ENCODE measurements at places on chromosomes 11 and 22.

GRCh38 chr11:11780858-11781257, 60.9 kb upstream of the USP47 start:
- DNase-seq: no peak

DNA sequence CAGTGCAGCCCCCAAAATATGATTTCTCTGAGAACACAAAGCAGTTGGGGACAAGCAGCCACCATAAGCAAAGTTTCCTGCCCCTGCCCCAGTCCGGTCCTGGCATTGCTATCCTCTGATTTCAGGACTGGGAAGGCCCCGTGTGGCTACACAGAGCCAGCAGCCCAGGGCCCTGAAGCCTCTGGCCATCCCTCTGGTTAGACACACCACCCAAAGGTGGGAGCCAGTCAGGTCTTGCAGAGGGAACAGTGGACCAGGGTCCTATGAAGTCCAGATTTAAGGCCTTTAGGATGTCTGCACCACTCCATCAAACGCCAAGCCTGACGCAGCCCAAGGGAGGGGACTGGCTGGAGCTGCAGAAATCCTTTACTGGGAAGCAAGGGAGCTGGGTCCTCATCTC, 63.4 kb downstream of the SLC22A12 start:
- DNase-seq: no peak

GRCh38 chr11:24588081-24588480, 91.2 kb downstream of the LUZP2 start:
- DNase-seq: no peak

DNA sequence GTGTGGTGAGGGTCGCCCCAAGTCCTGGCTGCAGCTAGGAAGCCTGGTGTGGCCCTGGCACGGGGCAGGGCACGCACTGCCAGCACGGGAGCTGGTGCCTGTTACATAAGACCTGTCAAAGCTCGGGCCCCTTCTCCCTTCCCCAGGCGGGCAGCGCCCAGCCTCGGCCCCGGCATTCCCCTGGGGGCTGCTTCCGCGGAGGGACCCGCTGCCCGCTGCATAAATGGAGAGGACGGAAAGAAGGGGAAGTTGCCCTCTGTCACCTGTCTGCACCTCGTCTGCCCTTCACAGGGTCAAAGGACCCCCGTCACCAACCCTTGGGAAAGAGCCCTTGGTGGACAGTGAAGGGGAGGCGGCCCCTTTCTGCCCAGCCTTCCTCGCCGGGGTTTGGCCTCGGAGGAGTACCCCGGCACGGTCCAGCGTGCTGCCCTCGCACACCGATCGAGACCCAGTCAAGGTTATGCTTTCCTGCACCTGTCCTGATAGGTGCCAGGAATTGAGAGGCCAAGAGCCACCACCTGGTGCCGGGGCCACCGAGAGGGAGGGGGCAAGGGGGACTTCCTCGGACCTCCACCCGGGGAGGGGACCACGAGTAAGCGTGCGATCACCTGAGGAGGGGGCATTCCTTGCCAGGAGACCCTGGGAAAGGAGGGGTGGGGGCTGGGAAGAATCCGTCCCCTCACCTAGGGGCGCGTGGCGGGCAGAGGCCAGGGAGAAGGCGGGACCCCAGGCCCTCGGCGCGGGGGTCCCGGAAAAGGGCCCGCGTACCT, 16.8 kb upstream of the MFRP start:
- DNase-seq: peak; percentile 37

DNA sequence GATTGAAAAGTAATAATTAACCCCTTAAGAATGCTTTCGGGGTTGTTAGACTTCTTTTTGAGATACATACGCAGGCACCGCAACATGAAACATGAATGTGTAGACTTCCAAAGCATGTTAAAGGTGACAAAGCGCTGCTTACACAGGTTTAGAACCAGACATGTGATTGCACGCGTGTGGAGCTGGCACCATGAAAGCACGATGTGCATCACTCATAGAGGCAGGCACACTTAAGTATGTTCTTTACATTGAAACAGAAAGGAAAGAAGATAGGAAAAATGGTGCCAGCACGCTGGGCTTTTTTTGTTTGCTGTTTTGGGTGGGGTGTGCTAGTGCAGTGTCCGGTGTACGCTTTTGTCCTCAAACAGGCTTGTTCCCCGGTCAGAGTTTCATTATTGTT, 83.6 kb upstream of the PPARA start:
- DNase-seq: no peak

DNA sequence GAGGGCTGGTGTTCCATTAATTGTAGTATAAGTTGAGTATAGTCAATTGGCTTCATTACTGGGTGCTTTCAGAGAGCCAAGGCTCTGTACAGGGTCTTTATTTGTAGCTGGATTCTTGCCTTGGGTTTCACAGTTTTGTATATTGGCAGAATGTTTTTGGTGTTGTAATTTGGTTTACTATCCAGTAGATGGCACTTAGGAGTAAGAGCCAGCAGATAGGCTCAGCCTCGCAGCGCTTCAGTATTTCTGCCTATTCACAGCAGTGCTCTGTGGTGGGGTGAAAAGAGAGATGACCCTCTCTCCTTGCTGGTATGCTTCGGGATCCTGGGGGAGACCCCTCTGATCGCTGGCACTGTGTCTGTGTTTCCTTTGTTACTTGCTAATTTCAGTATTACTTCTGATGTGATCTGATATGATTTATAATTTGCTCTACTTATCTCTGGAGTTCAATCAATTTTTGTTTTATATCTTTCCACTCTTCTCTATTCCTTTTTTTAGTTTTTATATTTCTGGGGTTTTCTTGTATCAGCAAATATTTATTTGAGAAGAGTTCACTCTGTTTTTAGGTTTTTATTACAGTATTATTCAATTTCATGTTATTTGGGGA, 52.2 kb downstream of the ANO5 start:
- DNase-seq: peak; percentile 32

GRCh38 chr22:44249376-44250147, 63.2 kb downstream of the SHISAL1 start:
- DNase-seq: no peak

GRCh38 chr22:30252411-30253204, 6.0 kb upstream of the LIF start:
- peak; percentile 46 for DNase-seq

- no peak for DNase-seq
Observed at GRCh38 chr22:48661984-48662383, 1165.7 kb downstream of the BRD1 start.

DNA sequence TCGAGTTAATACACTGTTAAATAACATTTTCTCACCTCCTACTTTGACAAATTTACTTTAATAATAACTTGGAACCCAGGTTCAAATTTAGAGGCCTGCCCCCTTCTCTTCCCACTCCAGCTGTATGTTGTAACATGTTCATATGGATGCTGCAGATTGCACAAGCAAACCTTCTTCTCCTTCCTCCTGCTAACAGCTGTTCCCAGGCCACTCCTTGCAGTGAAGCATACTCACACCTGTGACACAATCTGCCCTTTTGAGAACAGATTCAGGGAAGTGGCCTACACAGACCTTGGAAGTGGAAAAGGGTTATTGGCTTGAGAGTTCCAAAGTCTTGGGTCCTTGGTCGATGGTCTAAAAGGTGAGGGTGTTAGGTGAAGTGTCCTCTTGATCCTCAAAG, 131.9 kb downstream of the TEAD1 start:
- no peak for DNase-seq

DNA sequence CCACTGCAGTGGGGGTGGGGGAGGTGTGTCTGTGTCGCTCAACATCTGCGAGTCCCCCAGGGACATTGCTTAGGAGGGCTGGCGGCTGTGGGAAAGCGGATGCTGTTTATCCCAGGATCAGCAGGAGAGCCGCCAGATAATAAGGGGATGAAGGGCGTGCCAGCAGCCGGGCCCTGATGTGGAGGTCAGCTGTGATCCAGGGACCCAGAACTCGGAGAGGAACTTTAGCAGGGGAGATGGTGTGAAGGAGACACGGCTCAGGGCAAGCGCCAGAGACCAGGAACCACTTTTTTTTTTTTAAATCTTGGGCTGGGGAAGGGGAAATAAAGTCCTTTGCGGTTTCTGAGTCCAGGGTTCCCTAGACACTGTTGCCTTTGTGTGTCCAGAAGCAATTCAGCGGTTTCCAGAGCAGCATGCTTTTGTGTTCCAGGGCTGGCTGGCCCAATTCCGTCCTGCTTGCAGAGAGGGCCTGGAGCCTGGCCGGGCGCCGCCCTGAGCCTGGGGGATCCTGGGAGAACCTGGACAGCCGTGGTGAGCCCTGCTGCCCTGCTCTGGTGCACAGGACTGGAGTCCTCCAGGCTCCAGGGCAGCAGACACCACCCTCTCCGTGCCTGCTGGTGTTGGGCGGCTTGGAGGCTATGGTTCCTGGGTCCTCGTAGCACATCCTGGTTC, at the start of gene GRAMD4:
Gene GRAMD4 (plus strand): TSS at position 557 of the 672 bp plus-strand sequence. CDS start 6,414 bp downstream, outside the sequence.
- peak; percentile 76 for DNase-seq

- no peak for DNase-seq
Observed at GRCh38 chr11:75499423-75500190, 26.1 kb downstream of the GDPD5 start.

- no peak for DNase-seq
Observed at GRCh38 chr11:27401833-27402316, 38.9 kb upstream of the CCDC34 start.

GRCh38 chr22:38230108-38230825, 28.5 kb downstream of the MAFF start:
- peak; percentile 66 for DNase-seq

DNA sequence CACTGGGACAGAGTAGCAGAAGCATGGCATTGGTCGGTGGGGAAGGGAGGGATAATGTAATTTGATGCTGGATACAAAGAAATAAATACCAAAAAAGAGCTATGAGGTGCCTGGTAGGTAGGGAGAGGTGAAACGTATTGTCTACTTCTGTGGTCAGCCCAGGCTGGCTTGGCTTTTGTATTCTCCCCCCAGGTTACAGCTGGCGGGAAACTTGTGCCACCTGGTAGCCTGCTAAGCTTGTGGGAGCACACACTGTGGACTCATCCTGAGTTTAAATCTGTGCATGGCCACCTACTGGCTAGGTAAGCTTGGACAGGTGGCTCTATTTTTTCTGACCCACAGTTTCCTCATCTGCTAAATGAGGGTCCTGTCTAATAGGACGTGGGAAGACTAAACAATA, 165.2 kb upstream of the E2F8 start:
- no peak for DNase-seq

DNA sequence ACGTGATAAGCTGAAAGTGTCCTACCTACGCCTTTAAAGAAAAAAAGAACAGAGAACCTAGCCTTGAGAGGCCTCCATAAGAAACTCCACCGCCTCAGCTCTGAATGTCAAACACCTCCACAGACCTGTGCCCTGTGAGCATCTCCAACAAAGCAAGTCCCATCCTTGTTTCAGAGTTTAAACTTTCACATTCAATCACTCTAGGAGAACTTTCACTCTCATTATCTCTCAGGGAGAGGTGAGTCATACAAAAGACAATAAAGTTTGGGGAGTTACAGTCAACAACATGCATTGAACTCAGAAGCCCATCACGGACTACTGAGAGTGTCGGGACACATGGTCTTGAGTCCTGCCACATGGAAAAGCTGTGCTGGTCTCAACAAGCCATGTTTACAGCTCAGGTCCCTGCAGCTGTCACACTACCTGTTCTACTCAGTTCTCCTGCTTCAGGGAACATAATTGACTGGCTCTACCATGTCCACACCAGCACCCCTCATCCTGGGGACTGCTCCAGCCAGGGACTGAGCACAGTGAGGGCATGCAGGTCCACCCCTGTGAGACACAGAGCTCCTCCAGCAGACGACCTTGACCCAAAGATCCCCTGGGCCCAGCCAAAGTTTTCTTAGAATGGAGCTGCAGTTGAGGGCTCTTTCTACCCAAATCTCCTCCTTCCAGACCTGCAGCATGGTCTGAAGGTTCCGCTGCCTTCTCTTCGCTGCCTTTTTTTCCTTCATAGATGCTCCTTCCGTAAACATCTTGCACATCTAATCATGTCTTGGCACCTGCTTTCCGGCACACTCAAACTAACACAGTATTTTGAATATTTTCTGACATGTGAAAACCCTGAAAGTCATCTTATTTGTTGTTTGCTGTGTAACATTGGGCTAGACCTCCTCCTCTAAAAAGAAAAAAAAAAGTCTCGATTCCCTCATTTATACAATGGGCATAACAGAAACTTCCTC, 114.9 kb downstream of the ETS1 start:
- no peak for DNase-seq

Data from suppressor macrophage (primary cell).